Fibroblast of the conjunctiva (primary cell): ENCODE measurements at places on chromosomes 2 and 18.
A peak's percentile ranks its signal among the peaks of the same experiment; 100 is the strongest.

- no peak for DNase-seq
Observed at GRCh38 chr2:120224256-120224655, 1.1 kb upstream of the TMEM185B start.

DNA sequence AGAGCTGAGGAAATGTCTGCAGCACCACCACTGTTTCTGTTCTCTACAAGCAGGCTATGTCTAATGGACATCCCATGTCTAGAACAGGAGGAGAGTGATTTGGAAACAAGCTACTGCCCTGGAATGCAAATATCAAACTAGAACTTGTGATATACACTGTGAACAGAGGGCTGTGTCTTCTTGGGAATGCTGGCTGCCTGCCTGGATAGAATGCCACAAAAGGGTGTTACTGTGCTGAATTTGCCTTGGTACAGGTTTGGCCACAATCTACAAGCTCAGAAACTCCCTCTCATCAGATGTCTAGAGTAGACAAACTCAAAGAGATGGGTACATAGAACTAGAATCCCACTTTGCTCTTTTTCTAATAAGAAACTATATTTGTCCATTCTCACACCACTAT lies 170.5 kb downstream of the NYAP2 start:
- no peak for DNase-seq

- DNase-seq, result peak; percentile 43
Observed at GRCh38 chr18:45014047-45014501, 333.4 kb downstream of the SETBP1 start.

DNA sequence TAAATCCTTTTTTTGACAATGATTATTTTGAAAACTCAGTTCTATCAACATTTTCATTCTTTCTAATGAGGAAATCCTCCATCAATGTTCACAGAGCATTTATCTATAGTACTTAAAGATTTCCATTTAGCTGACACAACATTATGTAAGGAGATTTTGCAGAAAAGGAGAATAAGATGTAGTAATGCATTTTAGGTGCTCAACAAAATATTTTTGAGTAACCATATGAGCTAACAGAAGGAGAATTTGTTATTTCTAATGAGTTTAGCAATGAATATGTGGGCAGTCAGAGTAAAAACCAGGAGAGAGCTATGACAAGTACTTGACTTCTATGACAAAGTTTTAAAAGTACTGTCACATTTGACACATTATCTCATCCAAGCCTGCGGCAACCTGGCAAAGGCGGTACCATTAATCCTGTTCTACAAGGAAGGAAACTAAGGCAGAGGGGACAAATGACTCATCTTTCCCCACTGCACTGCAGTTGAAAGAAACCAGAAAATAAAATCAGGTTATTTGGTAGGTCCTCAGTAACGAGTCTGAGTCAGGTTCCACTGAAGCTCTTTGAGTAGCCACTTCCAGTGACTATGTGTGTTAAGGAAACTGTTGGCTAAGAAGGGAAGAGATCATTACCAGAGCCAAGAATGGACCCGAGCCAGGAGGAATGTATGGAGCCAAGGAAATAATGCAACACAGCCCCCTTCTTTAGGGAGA lies 134.1 kb upstream of the ITGB6 start:
- DNase-seq, result peak; percentile 74

- DNase-seq, result no peak
Observed at GRCh38 chr2:62817995-62818713, 112.6 kb downstream of the EHBP1 start.

GRCh38 chr2:166197446-166197845 lies 69.6 kb upstream of the SCN1A start:
- no peak for DNase-seq

GRCh38 chr2:44707945-44708660 lies 233.4 kb upstream of the SIX3 start:
- no peak for DNase-seq

DNA sequence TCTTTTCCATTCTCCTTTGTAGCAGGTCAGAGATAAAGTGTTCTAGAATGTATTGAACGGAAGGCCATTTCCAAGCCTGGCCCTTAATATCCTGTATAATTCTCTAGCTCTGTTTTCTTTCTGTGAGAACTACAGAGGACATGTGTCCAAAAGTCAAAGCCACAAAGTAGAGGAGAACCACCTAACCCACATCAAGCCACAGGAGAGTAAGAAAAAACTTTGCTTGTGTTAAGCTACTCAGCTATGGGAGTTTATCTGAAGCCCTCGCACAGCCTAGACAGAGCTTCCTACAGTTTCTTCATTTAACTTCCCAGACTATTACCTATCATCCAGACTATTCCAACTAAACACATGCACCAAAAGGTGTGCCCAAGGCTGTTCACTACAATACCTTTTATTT lies 22.0 kb downstream of the ADAM17 start:
- no peak for DNase-seq

DNA sequence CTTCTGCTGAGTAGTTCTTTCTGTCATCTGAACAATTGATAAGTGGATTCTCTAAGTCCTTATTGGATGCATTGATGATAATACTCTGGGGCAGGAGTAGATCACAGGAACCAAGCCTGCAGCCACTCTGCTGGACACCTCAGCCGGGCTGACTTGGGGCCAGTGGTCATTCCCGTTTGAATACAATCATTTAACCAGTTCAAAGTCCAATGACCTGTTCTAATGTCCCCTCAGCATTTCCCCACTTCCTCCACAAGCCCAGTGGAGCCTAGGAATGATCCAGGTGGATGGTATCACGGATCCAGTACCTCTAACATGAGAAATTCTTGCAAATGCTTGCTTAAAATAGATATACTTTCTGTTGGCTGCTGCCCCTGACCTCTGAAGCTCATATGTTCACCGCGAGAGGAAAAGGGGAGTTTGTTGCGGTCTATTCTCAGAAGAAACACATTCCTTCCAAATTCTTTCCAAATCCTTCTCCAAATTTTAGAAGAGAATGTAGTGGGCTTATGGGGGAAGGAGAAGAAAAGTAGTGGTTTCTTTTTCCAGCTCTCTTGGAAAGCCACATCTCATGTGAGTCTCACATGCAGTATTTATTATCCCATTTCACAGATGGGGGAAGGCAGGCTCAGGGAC lies 170.9 kb downstream of the INHBB start:
- no peak for DNase-seq

- DNase-seq, result no peak
Observed at GRCh38 chr2:66985906-66986305, 411.2 kb upstream of the ETAA1 start.

GRCh38 chr2:190062601-190063000 lies at the start of gene MSTN:
TSS of gene MSTN (minus strand) at chr2:190062729. CDS start at chr2:190062596, 133 bp downstream.
- DNase-seq, result no peak
